ENCODE measurements at places on chromosomes 12 and 14. TPM values are rescaled to one million over a fixed set of nuclear protein-coding genes. Genes with fewer than 3 reads are reported as not detected.

DNA sequence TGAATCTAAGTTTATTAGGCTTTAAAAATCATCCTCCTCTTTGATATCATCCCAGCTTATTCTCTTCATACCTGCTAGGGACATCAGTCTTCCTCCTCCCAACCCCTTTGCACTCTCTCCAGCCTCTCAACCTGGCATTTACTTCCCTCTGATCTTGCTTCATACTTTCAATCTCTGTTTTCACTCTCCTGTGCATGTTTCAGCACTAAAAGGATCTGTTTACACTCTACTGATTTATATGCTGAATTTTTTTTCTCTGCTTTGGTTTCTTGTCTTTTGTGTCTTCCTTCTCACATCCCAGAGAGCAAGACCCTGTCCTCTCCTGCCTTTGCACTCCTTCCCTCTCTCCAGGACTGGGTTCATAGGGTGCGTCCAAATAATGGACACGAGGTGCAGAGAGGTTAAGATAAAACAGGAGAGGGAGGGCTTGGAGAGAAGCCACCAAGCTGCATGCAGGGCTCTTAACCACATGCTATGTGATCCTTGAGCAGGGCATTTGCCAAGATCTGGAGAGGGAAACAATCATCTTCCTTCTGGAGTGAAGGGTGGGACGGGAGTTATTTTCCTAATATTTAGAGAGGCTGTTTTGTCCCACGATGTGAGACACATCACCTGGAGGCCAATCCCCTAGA is 3.0 kb upstream of the CISTR start:
- no peak for DNase-seq

DNA sequence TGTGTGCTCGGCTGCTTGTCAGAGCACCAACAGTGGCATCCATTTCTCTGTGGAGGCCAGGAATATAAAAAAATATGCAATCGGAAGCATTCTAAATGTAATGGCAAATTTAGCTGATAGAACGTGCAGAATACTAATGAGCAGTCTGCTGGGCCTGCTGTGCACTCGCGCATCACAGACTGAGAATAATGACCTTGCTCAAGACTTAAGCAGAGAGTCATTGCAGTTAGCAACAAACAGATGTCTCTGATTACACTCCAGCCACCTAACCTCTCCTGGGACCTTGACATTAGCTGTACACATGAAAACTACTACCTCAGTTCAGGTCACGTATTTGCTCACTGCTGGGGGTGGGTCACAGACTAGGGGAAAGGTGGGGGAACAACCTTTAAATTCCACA is 269.2 kb upstream of the DAAM1 start:
- DNase-seq: no peak

DNA sequence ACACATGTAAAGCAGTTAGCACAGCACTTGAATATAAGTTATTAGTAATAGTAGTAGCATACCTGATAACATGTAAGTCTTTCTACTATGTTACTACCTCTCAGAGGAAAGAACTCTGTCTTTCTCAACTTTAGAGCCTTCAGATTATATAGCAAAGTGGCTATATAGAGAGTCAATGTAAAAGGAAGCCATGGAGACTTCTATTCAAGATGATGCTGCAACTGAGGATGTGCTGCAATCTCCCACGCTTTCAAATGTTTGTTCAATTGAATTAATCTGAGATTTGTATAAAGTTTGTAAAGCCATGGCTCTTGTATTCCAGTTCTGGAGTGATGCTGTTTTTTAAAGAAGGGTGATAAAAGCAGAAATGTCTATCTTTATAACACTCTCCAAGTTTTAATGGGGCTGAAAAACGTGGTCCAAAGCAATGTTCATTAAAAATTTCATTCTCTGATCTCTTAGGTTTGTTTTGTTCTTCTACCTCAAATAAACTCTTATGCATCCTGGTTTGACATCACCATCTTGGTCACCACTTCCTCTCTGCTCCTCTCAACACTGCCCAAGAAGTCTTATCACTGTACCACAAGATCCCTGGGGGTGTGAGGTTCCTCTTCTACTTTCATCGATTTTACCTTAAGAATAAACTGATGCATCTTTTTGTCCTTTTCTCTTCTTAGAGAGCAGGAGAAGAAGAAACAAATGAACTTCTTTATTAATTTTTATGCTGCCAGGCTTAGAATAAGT is 40.6 kb downstream of the C12orf42 start:
- DNase-seq: no peak

The PSMC6 gene
- 70.9 TPM for total RNA-seq

- no peak for DNase-seq
Observed at GRCh38 chr14:53621921-53622320, 334.7 kb downstream of the BMP4 start.

The TAS2R30 gene
- 7.8 TPM for total RNA-seq

DNA sequence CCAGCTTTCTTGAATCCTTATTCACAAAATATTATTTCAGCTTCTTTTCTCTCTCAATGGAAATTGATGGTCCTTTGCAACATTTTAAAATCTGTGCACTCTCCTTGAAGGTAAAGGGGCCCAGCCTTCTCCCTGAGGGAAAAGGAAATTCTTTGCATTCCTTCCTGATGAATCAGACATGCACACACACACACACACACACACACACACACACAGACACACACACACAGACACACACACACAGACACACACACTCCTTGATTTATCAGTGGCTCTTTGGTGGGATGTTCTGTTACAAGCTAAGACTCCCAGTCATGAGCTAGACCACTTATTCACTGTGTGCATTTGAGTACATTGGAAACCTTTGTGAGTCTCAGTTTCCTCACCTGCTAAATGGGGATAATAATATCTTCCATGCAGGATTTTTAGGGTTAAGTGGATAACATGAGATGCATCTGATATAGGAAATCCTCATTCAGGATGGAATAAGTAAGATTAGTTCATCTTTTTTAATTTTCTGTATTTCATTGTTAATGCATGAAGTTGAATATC is 45.1 kb upstream of the HMGA2 start:
- DNase-seq: no peak

The MANSC4 gene
- not detected for total RNA-seq

The JPH4 gene
- total RNA-seq: not detected

The HOXC10 gene
- total RNA-seq: not detected

GRCh38 chr12:69101505-69101904 is 137.9 kb upstream of the CPSF6 start:
- no peak for DNase-seq

GRCh38 chr14:60485598-60486251 is at the start of gene C14orf39:
C14orf39 (minus strand) TSS chr14:60486063; CDS start chr14:60485078, 985 bp downstream.
- no peak for DNase-seq

- no peak for DNase-seq
Observed at GRCh38 chr12:60398547-60398946, 802.7 kb downstream of the SLC16A7 start.

- no peak for DNase-seq
Observed at GRCh38 chr12:40202095-40203059, 22.4 kb upstream of the LRRK2 start.

DNA sequence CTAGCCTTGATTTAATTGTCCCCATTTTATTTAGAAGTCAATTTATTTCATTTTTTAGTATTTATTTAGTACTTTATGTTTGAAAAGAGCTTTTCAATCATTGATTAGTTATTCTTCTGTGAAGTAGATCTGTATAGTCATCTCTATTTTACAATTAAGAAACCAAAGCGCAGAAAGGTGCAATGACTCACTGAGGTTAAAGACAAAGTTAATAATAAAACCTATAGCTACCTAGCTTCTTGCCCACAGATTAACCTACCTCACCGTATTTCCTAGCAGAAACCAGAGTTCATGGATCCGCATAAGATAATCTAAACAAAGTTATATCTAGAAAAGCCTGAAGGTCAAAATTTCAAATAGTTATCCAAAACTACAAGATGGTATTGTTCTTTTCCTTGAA is 176.4 kb downstream of the GRIN2B start:
- no peak for DNase-seq

GRCh38 chr12:18953505-18953904 is 176.0 kb upstream of the PLEKHA5 start:
- DNase-seq: no peak

The ANHX gene
- not detected for total RNA-seq

The KCNC2 gene
- not detected for total RNA-seq

DNA sequence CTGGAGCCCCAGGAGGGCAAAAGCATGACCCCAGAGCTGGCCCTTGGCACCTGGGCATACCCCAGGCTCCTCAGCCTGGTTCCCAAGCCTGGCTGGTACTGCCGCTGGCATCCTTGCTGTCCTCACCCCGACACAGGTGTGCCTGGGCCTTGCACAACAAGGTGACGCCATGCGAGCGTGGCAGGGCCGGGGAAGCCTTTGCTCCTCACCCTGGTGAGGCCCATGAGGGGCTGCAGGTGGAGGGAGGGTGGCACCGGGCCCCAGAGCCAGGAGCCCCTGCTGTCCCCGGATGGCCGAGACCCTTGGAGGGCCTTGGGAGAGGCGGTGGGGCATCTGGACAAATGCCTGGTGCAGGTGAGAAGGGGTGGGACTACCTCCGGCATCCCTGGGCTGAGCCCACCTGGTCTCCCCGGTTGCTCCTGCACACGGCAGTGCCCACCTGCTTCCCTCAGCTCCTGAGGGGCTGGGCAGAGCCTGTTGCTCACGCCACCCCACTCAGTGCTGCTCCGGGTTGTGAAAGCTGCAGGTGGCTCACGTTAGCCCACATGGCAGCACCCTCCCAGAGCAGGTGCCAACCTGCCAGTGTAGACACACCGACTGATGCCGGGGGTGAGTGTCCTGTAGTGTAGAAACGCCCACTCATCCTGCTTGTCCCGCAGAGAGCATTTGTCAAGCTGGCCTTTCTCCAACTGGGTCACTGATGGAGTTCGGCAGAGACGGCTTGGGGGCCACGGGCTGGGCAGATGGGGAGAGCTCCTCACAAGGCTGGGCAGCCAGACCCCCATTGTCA is 24.6 kb upstream of the KIF26A start:
- no peak for DNase-seq

The FAM90A1 gene
- total RNA-seq: not detected

GRCh38 chr14:64708148-64709004 is 4.2 kb downstream of the PLEKHG3 start:
- no peak for DNase-seq

- no peak for DNase-seq
Observed at GRCh38 chr12:53749986-53750811, 1.6 kb downstream of the CISTR start.

DNA sequence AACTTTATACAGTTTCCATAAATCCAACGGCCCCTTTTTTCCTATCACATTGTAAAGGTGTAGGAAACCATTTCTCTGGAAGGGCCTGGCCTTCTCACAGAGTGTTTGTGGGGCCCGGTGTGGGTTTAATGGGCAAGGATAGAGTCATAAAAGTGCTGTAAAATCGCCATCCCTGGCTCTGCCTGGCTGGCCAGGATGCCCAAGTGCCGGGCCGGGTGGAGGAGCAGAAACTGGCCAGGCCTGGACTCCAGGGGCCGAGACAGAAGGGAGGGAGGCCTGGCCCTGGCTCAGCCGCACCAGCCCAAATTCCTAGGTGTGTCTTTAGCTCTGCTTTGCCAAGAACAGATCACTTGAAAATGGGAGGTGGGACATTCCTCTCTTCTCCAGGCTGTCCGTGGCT is 77.1 kb upstream of the DICER1 start:
- DNase-seq: peak; percentile 67

- DNase-seq: no peak
Observed at GRCh38 chr14:95301527-95302187, 18.1 kb downstream of the CLMN start.

The ADCK1 gene
- total RNA-seq: 16.8 TPM

The SLCO1C1 gene
- total RNA-seq: 4.0 TPM

The SLC5A8 gene
- not detected for total RNA-seq

- DNase-seq: no peak
Observed at GRCh38 chr14:103423050-103423461, 37.8 kb downstream of the MARK3 start.

The PRB2 gene
- total RNA-seq: not detected

DNA sequence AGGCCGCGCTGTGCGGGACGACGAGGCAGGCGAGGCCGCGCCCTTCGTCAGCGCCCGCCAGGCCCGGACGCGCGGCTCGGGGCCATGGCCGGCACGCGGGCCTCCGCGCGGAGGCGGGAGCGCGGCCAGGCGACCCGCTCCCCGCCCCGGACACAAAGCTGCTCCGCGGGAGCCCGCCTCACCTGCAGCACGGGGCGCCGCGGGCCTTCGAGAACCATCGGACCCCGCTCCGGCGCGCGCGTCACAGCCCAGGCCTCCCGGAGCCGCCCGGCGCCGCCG is 342 bp downstream of the DICER1 start:
- no peak for DNase-seq

DNA sequence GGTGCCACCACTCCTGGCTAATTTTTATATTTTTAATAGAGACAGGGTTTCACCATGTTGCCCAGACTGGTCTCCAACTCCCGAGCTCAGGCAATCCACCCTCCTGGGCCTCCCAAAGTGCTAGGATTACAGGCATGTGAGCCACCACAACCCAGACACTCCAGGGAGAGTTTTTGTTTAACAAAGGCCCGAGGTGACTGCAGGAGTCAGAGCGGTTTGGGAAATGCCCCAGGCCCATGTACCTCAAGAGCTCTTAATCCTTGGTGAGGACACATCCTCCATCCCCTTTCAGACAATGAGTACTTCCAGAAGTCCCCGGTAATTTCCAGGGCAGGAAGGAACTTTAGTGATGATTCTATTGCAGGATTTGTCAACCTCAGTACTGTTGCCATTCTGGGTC is 176.0 kb downstream of the ESRRB start:
- DNase-seq: no peak

The GPR162 gene
- total RNA-seq: 6.4 TPM

GRCh38 chr14:101017209-101017608 is 113.7 kb upstream of the RTL1 start:
- DNase-seq: no peak

DNA sequence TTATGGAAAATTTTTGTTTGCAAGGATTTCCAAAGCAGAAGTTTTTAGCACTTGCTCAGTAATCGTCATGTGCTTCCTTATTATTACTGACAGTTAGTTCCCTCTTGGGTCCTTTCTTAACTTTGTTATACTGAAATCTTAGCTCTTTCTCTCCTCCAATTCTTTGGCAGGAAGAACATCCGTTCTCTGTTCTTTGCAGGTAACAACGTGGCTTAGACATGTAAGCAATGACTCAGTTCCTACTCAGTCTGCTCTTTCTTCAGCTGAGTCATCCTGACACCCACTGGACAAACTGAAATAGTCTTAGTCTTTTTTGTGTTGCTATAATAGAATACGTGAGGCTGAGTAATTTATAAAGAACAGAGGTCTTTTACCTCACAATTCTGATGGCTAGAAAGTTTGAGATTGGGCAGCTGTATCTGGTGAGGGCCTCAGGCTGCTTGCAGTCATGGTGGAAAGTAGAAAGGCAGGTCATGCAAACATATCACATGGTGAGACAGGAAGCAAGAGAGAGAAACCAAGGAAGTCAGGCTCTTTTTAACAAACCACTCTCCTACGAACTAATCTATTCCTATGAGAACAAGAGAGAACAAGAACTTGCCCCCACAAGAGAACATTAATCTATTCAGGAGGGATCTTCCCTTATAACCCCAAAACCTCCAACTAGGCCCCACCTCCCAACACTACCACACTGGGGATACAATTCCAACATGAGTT is 49.2 kb downstream of the TESPA1 start:
- DNase-seq: no peak

GRCh38 chr14:99080306-99080705 is 191.7 kb downstream of the BCL11B start:
- no peak for DNase-seq

Measured in transverse colon (tissue), 4 donors.